ENCODE measurements at places on chromosomes 1 and 21.

- DNase-seq, result no peak
Observed at GRCh38 chr1:208066583-208066982, 155.7 kb upstream of the CD34 start.

- no peak for DNase-seq
Observed at GRCh38 chr1:228307218-228308023, 99.2 kb downstream of the TRIM11 start.

DNA sequence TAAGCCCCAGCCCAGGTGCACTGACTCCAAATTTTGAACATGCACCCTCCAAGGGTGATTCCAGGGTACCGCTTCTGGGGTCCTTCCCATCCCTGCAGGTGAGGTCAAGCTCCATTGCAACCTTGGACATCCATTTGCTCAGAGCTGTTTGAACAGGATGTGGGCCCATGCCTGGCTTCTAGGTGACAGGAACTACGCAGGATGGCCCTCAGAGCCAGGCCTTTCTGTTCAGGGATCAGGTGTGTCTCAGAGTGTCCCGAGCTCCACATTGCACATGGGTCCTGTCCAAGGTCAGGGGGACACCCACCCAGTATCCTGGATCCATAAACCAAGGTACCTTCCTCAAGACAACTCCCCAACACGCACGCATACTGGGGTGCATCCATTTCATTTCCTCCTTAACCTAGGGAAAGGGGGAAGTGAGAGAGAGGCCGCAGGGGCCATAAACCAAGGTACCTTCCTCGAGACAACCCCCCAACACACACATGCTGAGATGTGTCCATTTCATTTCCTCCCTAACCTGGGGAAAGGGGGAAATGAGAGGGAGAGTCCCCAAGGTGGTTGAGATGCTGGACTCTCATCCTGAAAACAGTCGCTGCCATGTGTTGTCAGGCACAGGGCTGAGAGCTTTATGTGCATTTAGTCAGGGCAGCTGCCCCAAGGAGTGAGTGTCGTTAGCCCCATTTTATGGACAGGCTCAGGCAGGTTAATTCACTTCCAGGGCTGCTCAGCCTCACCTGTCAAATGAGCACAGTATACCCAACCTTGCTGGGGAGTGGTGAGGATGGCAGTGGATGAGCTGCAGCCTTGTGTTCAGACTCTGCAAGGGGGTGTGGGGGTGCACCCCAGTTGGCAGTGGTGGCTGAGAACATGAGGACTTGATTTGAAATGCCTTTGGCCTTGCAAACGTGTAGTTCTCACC is 2.1 kb downstream of the SLC66A1 start:
- DNase-seq, result no peak

DNA sequence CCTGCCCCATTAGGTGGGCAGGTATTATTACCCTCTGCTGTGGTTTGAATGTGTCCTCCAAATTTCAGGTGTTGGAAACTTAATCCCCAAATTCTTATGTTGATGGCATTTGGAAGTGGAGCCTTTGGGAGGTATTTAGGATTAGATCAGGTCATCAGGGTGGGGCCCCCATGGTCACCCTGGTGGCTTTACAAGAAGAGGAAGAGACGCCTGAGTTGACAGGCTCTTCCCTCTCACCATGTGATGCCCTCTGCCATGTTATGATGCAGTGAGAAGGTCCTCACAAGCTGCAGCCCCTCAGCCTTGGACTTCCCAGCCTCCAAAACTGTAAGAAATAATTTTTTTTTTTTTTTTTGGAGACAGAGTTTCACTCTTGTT is 8.8 kb upstream of the THEMIS2 start:
- no peak for DNase-seq

- no peak for DNase-seq
Observed at GRCh38 chr21:34043333-34043732, 30.0 kb upstream of the MRPS6 start.

DNA sequence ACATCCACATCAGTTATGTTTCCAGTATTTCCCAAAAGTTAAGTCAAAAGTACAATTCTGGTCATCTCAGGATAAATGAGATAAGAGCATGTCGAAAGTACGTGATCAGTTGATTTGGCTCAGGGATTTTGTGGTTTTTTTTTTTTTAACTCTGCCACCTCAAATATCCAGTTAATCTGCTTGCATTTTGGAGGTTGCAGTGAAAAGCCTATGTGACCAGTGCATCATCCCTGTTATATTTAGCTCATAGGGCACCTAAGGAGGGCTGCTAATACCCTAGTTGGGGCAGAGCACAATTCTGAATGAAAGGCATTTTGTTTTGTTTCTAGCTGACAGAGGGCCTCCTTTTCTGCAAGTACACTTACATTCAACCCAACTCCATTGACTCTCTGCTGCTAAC is 31.7 kb upstream of the RGS16 start:
- no peak for DNase-seq

GRCh38 chr1:232610192-232610901 is 19.6 kb downstream of the SIPA1L2 start:
- DNase-seq, result no peak

DNA sequence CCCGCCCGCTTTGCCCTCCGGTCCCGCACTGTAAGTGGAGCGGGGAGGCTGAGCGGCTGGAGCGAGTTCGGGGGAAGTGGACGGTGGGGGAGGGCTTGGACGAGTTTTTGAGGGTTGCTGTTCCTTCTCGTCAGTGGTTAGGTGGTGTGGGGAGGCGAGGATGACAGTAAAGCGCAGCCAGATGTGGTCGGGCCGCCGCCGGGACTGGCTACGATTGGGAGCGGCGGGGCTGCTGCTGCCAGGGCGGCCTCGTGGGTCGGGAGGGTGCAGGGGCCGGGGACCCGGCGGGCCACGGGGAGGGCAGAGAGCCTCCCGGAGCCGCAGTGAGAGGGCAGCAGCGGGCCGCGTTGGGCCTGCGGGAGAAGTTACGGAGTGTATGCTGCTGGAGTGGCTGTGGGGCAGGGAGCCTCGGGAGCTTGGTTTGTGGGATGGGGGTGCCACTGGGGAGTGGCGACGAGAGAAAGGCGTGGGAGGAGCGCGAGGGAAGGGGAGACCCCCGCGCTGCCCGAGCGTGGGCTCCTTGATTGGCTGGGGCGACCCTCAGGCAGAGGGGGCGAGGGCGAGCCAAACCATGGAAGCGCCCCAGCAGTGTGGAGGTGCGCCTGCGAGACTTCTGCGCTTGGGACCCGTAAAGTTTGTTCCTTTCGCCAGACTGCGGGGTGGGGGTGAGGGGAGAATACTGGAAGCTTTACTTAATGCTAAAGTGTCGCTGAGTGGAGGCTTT is 2.1 kb downstream of the ADGRL2 start:
- peak; percentile 50 for DNase-seq

DNA sequence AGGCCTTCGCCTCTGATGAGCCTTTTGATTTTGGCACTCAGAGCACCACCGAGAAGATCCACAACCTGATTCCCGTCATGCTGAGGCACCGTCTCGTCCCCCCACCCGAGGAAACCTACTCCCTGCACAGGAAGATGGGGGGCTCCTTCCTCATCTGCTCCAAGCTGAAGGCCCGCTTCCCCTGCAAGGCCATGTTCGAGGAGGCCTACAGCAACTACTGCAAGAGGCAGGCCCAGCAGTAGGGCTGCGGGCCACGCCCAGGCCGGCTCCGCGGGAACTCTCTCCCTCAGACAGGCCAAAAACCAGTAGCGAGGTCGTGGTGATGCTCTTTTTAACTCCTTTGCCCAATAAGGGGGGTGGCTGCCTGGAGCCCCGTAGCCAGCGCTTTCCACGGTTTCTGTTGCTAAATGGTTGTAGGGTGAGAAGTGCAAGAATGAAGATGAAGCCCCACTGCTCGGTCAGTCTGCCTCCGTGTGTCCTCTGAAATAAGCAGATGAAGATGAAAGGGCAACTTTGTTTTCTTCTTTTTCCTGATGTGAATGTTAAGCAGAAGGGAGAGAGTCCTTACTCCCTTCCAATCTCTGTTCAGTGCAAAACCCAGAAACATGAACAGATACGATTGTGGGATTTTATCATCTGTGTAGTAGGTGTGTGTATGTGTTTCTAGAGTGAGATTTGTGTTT is 46.5 kb downstream of the COQ8A start:
- DNase-seq, result no peak
